ENCODE measurements at places on chromosomes 1 and 21.

GRCh38 chr1:25689686-25690381 lies 73.2 kb downstream of the MAN1C1 start:
- DNase-seq, result no peak

GRCh38 chr1:158998781-158999161 lies 10.9 kb upstream of the IFI16 start:
- no peak for DNase-seq

- no peak for DNase-seq
These were observed 60.8 kb downstream of the ITPKB start for GRCh38 chr1:226678251-226678650.

GRCh38 chr1:107264561-107264960 lies 123.7 kb downstream of the NTNG1 start:
- no peak for DNase-seq

DNA sequence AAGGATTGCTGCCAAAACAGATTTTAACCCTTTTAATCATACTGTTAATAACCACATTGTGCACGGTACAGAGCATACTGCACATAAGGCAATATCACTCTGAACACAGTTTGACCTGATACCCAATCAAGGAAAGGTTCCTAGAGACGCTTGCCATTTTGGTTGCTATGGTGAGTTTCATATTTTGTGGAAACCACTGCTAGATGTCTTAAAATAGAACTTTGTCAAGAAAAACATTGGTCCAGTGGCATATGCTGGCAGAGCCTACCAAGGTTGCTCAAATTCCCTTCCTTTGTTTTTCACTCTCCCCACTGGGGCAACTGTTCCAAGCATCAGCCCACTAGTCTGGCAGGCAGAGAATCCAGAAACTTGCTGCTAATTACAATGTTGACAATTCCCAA lies 114.8 kb upstream of the DPYD start:
- no peak for DNase-seq

Data from activated CD8-positive, alpha-beta memory T cell treated with anti-CD3 and anti-CD28 coated beads for 4 hours (primary cell).